ENCODE measurements at places on chromosomes 7 and 10. TPM values are rescaled to one million over a fixed set of nuclear protein-coding genes. Genes with fewer than 3 reads are reported as not detected.
A peak's percentile ranks its signal among the peaks of the same experiment; 100 is the strongest.

- H3K27me3 ChIP-seq, result no peaks in the 10 kb centered on the region
- H3K27ac ChIP-seq, result peak overlapping the region; percentile 89
- peak overlapping the region; percentile 53 for H3K4me3 ChIP-seq
- H3K4me1 ChIP-seq, result peaks cover 18% of the 10 kb centered on the region
Measured at GRCh38 chr10:114877301-114877644, 55.7 kb downstream of the FHIP2A start.

- H3K27me3 ChIP-seq, result no peaks in the 10 kb centered on the region
- H3K4me3 ChIP-seq, result no peak overlapping the region
- no peaks in the 10 kb centered on the region for H3K4me1 ChIP-seq
- no peak overlapping the region for H3K27ac ChIP-seq
Measured at GRCh38 chr7:108165723-108166122, 35.6 kb upstream of the LAMB4 start.

The BMPER gene
- not detected for total RNA-seq

GRCh38 chr7:64686493-64687184, 20.7 kb downstream of the ZNF107 start:
- no peak overlapping the region for H3K4me3 ChIP-seq
- no peak overlapping the region for H3K27ac ChIP-seq
- H3K36me3 ChIP-seq, result peaks cover 24% of the 10 kb centered on the region
- H3K27me3 ChIP-seq, result no peaks in the 10 kb centered on the region
- H3K4me1 ChIP-seq, result no peaks in the 10 kb centered on the region

- no peaks in the 10 kb centered on the region for H3K4me1 ChIP-seq
- H3K4me3 ChIP-seq, result no peak overlapping the region
- no peak overlapping the region for H3K27ac ChIP-seq
- peaks cover 3% of the 10 kb centered on the region for H3K36me3 ChIP-seq
- H3K27me3 ChIP-seq, result no peaks in the 10 kb centered on the region
Measured at GRCh38 chr7:92268921-92269320, 23.1 kb downstream of the ANKIB1 start.

DNA sequence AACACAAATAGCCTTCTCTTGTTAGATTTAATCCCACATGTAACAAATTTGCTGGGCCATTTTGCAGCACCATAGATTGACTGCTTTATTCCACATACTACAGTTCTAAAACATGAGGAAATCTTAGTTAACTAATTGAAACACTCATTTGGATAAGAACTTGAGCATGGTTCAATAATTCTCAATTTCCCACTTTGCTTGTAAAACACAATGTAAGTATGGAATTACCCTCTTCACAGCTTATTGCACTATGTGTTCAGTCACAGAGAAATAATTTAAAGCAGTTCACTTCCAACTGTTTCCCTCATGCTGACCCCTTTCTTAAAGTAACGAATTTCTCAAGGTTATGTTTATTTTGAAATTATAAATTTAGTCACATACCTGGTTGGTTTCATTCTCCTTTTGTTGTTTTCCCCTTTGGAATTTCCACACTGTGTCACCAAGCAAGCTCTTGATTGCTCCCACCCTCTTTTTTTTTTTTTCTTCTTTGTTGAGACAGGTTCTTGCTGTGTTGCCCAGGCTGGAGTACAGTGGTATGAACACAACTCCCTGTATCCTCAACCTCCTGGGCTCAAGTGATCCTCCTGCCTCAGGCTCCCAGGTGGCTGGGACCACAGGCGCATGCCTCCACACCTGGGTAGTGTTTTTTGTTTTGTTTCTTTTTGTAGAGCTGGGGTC, 425.4 kb downstream of the EXOC4 start:
- peaks cover 7% of the 10 kb centered on the region for H3K4me1 ChIP-seq
- H3K27ac ChIP-seq, result no peak overlapping the region
- H3K4me3 ChIP-seq, result no peak overlapping the region
- no peaks in the 10 kb centered on the region for H3K27me3 ChIP-seq
- H3K36me3 ChIP-seq, result peaks cover 8% of the 10 kb centered on the region

GRCh38 chr10:99457813-99458212, 27.4 kb upstream of the GOT1 start:
- H3K27me3 ChIP-seq, result peaks cover 51% of the 10 kb centered on the region
- H3K4me1 ChIP-seq, result no peaks in the 10 kb centered on the region
- no peaks in the 10 kb centered on the region for H3K36me3 ChIP-seq
- DNase-seq, result no peak

DNA sequence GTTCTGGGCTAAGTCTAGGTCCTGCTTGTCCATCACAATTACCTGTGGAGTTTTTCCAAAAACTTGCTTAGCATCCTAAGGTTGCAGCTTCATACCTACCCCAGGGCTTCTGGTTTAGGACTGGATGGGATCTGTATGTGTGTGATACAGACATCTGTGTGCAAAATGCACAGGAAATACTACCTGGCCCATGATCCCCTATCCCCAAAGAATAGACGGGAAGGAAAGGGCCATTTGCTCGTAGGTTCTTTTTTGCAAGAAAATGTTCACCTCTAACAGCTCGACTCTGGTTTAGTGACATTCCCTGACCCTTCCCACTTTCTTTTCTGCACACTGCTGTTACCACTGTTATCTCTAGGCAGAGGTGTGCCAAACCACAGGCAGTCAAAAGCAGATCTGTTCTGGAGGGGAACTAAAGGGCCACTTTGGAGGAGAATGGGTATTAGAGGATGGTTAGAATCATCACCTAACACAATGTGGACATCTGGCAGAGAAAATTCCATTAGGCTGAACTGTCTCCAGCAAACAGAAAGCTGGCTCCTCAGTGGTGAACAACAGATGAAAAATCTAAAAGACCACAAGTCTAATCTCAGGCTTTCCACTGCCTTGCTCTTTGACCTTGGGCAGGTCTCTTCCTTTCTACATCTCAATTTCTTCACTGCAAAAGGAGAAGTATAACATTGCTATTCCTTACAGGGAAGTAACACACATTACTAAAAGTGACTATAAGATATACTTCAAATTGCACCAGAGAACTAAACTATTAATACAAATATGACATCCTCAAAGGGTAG, 107.4 kb downstream of the UBE2H start:
- peak overlapping the region; percentile 95 for H3K27ac ChIP-seq
- H3K4me3 ChIP-seq, result no peak overlapping the region
- H3K4me1 ChIP-seq, result peaks cover 47% of the 10 kb centered on the region
- no peaks in the 10 kb centered on the region for H3K27me3 ChIP-seq
- H3K36me3 ChIP-seq, result peaks cover 33% of the 10 kb centered on the region

GRCh38 chr10:70544431-70545340, 57.9 kb downstream of the PRF1 start:
- H3K27ac ChIP-seq, result no peak overlapping the region
- peaks cover 10% of the 10 kb centered on the region for H3K27me3 ChIP-seq
- H3K4me1 ChIP-seq, result no peaks in the 10 kb centered on the region

- no peak overlapping the region for H3K27ac ChIP-seq
- H3K27me3 ChIP-seq, result peaks cover 29% of the 10 kb centered on the region
- H3K4me1 ChIP-seq, result peaks cover 10% of the 10 kb centered on the region
- H3K36me3 ChIP-seq, result no peaks in the 10 kb centered on the region
- peak overlapping the region; percentile 34 for H3K4me3 ChIP-seq
Measured at GRCh38 chr10:110642204-110643034, 1.7 kb upstream of the RBM20 start.

The MYL10 gene
- not detected for total RNA-seq

DNA sequence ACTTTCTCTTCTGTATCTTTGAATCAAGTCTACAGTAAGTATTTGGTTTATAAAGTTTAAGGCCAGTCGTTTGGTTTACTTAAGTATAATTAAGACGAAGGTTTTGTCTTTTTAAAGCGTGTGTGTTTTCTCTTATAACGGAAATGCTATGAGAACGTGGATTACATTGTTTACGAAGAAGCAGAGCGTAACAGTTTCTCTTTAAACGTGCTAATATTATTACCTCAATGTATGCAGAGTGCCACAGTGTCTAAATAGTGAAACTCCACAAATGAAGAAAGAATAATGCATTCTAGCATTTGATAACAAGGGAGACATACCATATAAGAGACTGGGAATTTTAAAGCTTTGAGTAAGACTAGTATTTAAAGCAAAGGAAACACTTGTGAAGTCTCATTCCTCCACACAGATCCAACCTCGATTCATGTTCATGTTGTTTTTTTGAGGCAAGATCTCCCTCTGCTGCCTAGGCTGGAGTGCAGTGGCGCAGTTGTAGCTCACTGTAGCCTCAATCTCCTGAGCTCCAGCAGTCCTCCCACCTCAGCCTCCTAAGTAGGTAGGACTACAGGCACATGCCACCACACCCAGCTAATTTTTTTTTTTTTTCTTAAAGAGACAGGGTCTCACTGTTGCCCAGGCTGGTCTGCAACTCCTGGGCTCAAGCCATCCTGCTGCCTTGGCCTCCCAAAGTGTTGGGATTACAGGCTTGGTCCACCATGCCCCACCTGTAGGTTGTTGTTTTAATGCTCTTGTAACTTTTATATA, 75.1 kb downstream of the ANKRD61 start:
- H3K4me1 ChIP-seq, result peaks cover 11% of the 10 kb centered on the region
- peaks cover 24% of the 10 kb centered on the region for H3K36me3 ChIP-seq
- peak overlapping the region; percentile 61 for H3K27ac ChIP-seq
- DNase-seq, result peak; percentile 67
- H3K4me3 ChIP-seq, result peak overlapping the region; percentile 77

The REPIN1 gene
- total RNA-seq, result 80.8 TPM

GRCh38 chr7:76375251-76375650, 16.5 kb upstream of the YWHAG start:
- DNase-seq, result no peak
- H3K27ac ChIP-seq, result peak overlapping the region; percentile 32
- H3K36me3 ChIP-seq, result peaks cover 4% of the 10 kb centered on the region
- H3K4me3 ChIP-seq, result no peak overlapping the region

- no peaks in the 10 kb centered on the region for H3K27me3 ChIP-seq
- no peak overlapping the region for H3K4me3 ChIP-seq
- peaks cover 12% of the 10 kb centered on the region for H3K36me3 ChIP-seq
- peaks cover 6% of the 10 kb centered on the region for H3K4me1 ChIP-seq
- DNase-seq, result peak; percentile 32
- H3K27ac ChIP-seq, result no peak overlapping the region
Measured at GRCh38 chr10:98259606-98260315, 8.2 kb downstream of the LOXL4 start.

DNA sequence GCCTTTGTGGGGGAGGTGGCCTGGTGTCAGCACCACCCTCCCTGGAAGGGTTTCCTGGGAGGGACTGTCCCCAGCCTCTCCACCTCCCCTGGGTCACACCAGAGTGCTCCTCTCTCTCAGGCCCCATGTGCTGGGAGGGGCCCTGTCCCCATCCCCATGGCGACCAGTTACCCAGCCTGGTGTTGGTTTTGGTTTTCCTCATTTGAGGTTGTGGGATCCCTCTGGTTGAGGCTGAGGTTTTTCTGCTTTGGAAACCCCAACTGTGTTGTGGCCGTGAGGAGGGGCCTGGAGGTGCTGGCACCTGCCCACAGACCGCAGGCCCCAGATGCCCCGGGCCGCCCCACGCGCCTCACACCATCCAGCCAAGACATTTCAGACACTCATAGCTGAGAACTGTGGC, 106.3 kb downstream of the GRK5 start:
- no peak overlapping the region for H3K4me3 ChIP-seq
- H3K27me3 ChIP-seq, result no peaks in the 10 kb centered on the region
- H3K4me1 ChIP-seq, result peaks cover 33% of the 10 kb centered on the region
- H3K36me3 ChIP-seq, result no peaks in the 10 kb centered on the region
- H3K27ac ChIP-seq, result peak overlapping the region; percentile 66

DNA sequence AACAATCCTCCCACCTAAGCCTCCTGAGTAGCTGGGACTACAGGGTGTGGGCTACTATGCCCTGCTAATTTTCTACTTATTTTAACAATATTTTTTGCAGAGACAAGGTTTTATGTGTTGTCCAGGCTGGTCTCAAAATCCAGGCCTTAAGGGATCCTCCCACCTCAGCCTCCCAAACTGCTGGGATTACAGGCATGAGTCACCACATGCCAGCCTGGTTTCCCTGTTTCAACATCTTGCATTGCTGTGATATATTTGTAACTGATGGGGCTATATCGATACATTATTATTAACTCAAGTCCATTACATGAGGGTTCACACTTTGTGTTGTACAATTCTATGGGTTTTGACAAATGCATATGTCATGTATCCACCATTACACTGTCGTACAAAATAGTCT, 41.9 kb upstream of the OGDHL start:
- peak; percentile 10 for DNase-seq
- no peak overlapping the region for H3K4me3 ChIP-seq
- no peak overlapping the region for H3K27ac ChIP-seq
- peaks cover 23% of the 10 kb centered on the region for H3K27me3 ChIP-seq
- H3K4me1 ChIP-seq, result no peaks in the 10 kb centered on the region

DNA sequence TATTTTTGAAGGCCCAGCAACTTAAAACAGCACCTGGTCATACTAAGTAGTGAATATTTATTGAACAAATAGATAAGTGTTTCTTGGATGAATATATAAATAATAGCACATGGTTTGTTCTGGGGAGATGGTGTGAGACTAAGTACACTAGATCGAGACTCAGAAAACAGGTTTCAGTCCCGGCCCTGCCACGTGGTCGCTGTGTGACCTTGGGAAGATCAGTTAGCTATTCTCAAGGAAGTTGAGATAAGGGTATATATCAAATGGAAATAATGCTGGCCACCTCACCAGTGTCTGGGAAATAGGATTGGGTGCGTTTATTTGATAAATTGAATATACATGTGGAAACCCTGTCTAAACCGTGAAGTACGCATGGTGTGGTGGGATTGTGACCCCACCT, 354.6 kb downstream of the SDK1 start:
- H3K4me1 ChIP-seq, result peaks cover 6% of the 10 kb centered on the region
- no peak overlapping the region for H3K27ac ChIP-seq
- no peaks in the 10 kb centered on the region for H3K27me3 ChIP-seq
- DNase-seq, result no peak
- no peak overlapping the region for H3K4me3 ChIP-seq

DNA sequence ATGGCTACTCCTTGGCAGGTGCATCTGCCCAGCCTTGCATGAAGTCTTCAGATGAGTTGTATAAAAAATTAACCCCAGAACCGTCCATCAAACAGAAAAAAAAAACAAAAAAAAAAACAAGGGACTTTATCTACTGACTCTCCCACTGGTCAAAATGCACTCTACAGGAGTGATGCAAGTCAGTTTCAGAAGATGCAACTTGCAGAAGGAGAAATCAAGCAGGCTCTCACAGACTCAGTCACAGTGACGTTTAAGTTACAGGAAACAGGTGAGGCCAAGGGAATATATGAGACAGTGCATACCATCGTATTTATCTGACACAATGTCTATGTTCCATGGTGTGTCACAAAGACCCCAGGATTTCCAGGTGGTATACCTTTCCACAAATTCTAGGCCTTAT, 17.5 kb upstream of the PRPS1L1 start:
- H3K36me3 ChIP-seq, result no peaks in the 10 kb centered on the region
- no peaks in the 10 kb centered on the region for H3K27me3 ChIP-seq
- H3K4me1 ChIP-seq, result peaks cover 3% of the 10 kb centered on the region
- H3K4me3 ChIP-seq, result no peak overlapping the region
- H3K27ac ChIP-seq, result no peak overlapping the region
